ENCODE measurements at places on chromosomes 6 and 20.

DNA sequence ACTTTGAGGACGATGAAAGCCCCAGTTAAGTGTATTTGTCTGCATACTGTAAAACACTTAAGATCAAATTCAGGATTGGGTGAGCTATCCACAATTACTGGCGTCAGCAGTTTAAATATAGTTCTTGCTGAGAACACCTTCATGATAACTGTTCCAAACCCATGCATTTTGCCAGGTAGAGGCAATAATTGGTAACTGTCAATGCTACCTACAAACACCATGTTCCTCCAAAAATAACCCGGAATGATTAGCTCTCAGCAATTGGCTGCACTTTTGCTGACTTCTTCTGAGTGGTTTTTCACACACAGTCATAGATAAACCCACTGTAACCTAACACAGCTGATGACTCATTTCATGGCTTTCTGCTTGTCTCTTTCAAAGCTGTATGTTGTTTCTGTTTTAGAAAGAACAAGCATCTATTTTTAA lies 1358.6 kb upstream of the GJE1 start:
- no peak for DNase-seq

GRCh38 chr6:167736486-167737204 lies 90.1 kb upstream of the AFDN start:
- no peak for DNase-seq

DNA sequence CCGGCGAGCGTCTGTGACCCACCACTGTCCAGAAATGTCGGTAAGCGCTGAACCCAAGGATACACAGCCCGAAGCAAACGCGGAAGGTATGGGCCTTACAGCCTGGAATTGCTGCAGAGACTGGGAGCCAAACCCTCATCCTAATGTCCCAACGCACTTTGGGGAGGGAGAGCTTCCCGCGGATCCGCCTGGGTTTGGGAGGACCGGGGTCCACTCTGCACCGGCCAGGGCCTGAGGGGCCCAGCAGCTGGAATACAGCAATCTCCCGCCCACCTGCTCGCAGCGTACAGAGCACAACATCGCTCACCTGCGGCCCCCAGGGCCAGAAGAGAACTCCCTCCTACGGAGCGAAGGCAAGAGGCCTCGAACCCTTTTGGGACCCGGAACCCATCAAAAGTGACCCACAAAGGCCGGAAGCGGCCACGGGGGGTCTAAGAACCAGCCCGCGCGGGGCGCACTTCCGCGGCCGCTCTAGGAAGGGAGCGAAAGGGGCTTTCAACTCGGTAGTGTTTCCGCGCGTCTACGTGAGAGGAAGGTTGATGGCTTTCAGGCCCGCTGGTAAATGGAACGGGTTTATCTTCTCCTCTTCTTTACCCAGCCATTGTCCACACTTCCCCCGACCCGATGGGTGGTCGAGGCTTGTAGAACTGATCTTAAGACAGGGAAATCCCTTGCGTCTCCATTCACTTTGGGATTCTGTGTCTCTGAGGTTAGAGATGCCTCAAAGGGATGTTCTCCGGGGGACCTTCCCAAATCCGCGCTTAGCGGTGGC lies at the start of gene ZSCAN12:
ZSCAN12 (minus strand) TSS at position 398 of the 772 bp plus-strand sequence. CDS start 1,342 bp downstream, outside the sequence.
- DNase-seq = peak; percentile 82

DNA sequence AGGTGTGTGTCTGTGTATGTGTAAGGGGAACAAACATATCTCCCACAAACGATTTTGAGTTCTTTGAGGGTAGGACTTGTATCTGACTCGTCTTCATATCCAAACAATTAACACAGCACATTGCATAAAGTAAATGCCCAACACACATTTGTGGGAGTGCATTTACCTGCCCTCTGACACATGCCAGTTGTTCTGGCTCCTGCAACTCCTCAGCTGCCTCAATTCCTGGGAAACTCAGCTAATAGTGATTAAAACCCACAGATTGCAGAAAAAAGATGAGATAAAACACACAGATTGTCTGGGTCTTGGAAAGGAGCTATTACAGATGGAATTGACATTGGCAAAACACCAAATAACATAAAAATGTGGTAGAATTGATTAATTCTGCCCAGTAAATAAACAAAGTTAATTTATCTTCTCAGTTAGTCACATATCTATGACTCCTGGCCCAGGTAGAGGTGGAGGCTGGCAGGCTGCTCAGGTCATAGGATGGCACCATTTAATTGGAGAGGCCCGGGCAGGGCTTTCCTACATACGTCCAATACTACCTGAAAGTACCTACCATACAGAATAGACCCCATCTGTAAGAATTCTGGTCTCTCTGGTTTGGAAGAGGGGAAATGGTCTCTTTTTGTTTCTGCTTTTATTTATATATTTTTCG lies 71.5 kb upstream of the IFNGR1 start:
- DNase-seq = no peak

DNA sequence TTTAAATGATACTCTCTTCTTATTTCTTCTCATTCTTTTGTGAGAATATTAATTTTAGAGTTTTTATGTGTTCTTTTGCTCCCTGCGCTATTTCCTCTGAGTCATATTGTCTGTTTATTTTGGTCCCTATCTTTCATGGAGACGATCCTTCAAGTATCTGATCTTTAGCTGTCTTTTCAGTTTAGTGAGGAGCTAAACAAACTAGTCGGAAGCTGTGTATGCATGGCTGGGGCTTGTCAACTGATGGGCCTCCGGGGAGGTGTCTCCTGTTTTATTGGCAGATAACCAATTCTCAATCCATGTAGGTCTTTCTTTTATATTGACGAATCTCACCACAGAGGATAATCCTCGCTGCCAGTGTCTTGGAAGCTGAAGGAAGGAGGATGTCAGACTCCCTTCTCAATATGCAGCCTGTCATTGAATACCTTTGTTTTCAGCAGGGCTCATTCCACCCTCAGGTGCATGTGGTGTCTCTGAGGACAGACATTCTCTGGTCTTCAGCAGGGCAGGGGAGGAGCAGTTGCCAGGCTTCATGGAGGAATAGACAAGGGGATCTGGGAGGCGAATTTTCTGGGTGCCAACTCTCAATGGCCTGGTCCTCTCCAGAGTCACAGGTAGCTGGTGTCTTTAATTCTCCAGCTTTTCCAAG lies 64.9 kb downstream of the RNF182 start:
- DNase-seq = no peak

DNA sequence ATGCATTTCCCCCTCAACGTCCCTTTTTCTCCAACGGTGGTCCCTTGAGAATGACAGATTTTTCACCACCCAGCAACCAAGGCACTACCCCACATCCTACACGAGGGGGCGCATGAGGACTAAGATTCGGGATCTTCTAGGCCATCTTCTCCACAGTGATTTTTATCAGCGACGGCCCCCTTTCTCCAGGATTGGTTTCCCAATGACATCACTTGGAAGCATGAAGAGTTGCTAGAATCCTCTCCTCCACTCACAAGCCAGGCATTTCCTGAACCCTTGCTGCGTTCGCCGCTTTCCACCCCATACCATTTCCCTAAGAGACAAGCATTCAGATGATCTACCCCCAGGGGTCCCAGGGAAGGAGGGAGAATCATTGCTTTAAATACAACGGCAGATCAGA lies 252.0 kb downstream of the HIVEP2 start:
- DNase-seq = peak; percentile 50

DNA sequence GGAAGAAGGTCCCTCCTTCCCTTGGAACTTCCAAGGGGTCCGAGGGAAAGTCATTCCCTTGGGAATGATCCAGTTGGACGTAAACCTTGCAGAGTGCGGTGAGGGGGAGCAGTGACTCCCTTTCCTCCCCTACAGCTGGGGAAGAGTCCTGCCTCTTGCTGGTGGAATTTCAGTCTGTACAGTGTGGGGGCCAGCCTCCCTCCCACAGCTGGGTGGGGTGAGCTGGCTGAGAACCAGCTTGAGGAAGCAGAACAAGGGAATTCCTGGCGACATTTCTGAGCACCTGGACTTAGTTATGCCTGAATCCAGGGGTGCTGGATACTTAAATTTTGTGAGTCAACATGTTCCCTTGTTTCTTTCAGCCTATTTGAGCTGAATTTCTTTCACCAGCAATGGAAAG lies 152.0 kb downstream of the ANKRD60 start:
- no peak for DNase-seq

DNA sequence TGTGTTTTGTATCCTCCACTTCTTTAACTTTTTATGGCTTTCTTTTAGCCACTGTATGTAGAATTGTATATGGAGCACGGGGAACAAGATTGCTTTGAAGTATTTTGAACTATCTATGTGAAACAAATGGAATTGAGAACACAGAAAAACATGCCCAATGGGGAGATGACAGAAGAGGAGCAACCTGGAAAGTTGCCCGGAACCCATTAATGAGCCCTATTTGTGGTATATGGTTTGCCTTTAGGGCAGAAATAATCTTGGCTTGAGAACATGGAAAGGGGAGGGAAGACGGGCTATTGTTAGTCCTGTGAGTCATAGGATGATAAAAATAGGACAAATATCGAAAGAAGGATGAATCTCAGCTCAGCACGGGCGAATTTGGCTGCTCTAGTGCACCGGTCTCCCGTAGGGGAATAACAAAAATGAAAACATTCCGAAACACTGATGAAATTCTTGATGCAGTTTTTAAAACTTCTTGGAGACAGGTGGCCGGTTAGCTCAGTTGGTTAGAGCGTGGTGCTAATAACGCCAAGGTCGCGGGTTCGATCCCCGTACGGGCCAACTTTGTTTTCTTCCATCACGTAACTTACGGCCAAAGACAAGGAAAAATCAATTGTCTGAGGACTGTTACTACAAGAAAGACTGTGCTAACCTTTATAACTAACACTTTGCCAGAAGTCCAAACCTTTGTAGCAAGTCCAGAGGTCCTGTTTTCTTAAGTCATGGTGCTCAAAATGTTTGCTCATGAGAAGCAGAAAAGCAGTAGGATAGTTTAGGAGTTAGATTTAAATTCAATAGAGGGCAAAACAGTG lies 15.7 kb downstream of the HMGN4 start:
- DNase-seq = peak; percentile 73

- DNase-seq = no peak
Observed at GRCh38 chr6:26152226-26153101, 65.2 kb downstream of the HFE start.

DNA sequence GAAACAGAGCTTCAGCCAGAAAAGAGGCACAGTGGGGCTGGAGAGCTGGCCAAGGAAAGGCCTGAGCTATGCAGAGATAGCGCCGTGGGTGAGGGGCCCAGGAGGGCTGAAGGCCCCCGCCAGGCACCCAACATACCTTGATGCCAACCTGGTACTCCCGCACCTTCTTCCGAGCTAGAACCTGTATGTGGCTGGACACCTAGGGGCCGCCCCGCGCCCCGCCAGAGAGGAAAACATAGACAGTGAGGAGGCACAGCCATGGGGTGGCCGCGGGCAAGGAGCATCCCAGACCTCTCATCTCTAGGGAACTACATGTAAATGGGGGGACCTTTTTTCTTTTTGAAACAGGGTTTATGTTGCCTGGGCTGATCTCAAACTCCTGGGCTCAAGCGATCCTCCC lies 12.0 kb downstream of the RPL10A start:
- DNase-seq = no peak

- DNase-seq = no peak
Observed at GRCh38 chr6:100479179-100480035, 14.7 kb upstream of the SIM1 start.

DNA sequence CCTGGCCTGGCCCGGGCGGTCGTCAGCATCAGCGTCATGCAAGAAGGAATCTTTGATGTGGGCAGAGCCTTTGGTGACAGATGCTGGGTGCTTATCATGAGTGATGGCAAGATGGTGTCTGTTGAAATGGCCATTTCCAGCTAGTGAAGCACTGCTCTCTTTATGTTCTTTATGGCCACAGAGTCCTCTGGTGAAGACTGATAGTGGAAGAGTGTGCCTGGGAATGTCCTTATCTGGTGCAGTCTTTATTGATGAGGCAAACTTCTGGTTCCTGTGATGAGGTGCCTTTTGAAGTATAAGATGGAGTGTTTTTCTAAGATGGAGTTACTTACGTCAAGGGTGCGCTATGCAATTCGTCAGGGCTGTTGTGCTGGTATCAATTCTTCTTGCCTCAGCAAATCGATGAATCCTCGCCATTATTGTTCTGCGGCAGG lies 22.6 kb upstream of the CCR6 start:
- no peak for DNase-seq

DNA sequence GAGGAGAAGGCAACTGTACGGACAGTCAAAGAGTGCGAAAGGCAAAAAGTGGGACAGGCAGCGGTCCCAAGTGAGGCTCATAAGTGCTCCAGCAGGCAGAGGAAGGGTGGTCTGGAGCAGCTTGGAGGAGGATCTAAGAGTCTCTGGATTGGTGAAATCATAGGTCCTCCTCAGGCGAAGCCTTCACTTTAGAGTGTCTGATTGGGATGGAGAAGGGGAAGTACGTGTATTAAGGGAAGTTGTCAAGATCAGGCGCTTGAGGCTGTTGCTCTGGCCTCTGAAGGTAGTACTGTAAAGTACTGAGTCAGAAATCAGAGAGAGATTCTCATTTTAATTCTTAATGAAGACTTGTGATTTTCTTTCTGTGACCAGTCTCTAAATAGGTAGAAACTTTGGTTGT lies 185.6 kb downstream of the KIF16B start:
- DNase-seq = no peak

DNA sequence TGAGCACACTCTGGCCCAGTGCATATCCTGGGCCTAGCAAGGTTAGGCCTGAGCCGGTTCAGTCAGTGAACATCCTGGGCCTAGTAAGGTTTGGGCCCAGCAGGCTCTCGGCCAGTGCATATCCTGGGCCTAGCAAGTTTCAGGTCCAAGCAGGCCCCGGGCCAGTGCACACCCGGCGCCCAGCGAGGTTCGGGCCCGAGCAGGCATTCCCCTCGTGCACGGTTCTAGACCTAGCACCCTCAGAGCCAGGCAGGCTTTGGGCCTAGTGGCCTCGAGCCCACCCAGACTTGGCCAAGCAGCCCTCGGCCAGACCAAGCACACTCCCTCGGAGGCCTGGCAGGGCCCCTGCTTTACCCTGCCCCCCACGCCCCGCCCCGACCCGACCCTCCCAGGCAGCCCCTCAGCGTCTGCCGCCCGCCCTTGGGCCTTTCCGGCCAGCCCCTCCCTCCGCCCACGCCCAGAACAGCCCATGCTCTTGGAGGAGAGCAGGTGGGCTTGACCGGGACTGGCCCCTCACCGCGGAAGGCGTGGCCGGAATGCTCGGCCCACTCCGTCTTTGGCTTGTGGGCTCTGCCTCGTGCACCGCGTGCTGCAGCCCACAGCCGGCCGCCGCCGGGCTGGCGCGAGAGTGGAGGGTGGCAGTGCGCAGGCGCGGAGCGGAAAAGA lies at the start of gene CTCFL:
CTCFL (minus strand) TSS at position 630 of the 666 bp plus-strand sequence. CDS start 935 bp downstream, outside the sequence.
- no peak for DNase-seq

DNA sequence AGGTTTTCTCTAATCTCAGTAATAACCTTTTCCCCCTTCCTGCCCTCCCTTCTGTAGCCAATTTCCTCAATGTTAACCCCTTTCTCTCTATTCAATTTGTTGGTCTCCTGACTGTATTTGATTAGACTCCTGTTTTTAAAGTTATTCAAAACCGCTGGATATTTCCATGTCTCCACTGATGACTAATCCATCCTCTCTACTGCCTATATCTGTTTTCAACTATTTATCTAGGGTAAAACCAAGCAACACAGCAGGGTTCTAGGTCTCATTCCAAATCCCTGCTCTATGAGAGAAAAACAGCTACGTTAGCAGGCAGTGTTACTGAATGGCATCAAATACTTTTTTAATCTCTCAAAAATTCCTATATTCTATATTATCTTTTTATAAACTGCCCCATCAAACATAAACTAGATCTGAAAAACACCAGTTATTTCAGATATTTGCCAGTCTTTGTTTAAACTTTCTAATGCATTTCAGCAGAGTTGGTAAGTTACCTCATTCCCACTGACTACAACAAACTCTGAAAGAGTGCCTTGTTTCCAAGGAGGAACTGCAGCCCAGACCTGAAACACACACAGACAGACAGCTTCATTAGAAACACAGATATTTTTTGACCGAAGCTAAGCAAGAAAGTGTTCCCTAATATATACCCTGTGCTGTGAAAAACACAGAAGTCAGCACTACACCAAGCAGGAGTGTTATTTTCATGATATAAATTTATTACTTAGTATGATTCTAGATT lies 8.2 kb downstream of the RTN4IP1 start:
- DNase-seq = no peak
